ENCODE measurements at places on chromosomes 1 and 21. TPM values are rescaled to one million over a fixed set of nuclear protein-coding genes. Genes with fewer than 3 reads are reported as not detected.

DNA sequence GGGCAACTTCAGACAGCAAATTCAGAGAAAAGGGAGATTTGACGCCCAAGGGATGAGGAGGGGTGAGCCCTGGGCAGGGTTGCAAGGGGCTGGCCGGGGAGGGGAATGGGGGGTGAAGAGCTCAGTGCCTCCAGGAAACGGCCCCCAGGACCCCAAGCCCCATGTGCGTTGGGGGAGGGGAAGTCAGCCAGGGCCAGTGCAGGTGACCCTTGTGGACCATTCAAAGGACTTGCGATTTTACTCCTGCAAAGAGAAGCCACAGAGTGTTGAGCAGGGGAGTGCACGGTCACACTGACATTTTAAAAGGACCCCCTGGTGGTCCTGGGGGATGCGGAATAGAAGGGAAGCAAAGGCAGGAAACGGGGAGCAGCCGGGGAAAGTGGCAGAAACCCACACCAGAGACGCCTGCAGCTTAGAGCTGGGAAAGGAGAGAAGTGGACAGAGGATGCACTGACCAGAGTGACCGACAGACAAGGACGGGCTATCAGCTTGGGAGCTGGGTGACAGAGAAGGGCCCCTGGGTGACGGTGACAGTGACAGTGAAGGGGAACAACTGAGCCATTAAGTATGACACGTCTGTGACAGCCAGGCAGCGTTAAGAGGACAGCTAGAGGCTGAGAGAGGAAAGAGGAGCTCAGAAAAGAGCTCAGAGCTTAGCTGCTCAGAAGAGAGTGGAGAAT, 54.0 kb upstream of the TMEM51 start:
- DNase-seq: no peak

DNA sequence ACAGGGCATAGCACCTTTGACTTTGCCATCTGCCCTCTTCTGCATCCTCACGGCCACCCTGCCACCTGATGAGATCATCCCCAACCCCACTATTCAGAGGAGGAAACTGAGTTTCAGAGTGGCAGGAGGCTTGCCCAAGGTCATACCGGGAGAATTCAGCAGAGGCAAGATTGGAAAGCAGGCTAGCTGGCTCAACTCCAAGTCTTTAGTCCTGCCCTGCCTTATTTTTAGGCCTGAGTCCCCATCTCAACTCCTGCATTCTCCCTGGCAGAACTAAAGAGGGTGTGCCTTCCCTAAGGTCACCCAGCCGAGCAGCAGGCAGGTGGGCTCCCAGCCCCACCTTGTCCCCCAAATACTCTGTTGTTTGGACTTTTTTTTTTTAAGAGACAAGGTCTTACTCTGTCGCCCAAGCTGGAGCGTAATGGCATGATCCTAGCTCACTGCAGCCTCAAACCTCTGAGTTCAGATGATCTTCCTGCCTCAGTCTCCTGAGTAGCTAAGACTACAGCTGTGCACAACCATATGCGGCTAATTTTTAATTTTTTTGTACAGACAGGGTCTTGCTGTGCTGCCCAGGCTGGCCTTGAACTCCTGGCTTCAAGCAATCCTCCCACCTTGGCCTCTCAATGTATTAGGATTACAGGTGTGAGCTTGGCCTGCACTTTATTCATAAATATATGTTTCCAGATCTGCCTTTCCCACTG, 13.8 kb upstream of the FGR start:
- DNase-seq: no peak

- DNase-seq: no peak
Observed at GRCh38 chr1:234315588-234315987, 57.7 kb upstream of the COA6 start.

Gene OR2L3
- not detected for total RNA-seq

DNA sequence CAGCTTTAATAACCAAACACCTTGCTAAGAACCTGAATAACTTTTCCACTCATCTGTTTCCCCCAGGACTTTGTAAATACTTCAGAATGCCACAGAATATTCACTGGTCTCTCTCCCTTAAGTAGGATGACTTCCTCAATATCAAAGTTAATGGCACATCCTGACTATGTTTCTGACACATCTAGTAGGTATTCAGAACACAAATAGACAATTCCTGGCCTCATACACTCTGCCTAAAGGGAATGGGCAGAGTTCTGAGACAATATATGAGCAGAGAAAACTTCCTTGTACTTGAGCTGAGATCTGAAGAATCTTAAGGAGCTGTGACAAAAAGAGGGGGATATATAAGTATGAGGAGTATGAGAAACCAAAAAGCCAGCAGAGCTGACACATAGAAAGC, 34.8 kb downstream of the ANKRD13C start:
- DNase-seq: no peak

DNA sequence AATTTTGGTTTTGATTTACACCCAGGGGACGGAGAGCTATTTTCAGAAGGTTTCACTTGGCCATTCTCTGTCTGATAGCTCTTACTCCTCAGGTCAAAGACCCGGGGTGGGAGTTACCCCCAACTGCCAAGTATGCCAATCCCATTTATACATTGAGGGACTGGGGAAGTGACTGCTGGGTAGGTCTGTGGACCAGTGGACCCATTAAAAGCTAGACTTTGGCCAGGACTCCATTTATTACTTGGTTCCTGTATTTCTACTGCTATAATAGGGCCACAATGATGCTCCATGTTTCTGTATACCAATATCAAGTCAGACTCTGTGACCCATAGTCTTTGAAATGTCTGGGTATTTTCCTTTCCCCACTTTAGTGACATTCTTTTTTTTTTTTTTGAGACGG, 14.6 kb downstream of the ZFYVE9 start:
- no peak for DNase-seq
